ENCODE measurements at places on chromosomes 1 and 21.

- peak; percentile 35 for DNase-seq
Observed at GRCh38 chr1:212162635-212163034, 122.6 kb upstream of the PPP2R5A start.

- DNase-seq, result no peak
Observed at GRCh38 chr1:232600424-232601258, 29.3 kb downstream of the SIPA1L2 start.

GRCh38 chr1:68293122-68293521 is 60.8 kb upstream of the WLS start:
- no peak for DNase-seq

DNA sequence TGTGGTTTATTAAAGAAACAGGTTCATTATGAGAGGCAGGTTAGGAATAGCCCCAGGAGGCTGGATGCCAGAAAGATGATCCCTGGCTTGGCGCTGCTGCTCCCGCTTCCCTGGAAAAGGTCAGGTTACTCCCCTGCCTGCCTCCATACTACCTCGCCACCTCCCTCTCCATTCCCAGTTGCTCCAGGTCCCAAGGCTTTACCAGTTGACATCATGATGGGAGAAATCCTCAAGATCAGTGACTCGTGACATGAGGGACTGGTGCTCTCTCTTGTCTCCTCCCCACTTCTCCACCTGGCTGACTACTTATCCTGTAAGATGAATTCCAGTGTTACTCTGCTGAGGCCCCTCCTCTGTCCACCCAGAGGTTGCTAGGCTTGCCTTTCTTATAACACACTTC is 19.7 kb downstream of the VASH2 start:
- DNase-seq, result no peak

DNA sequence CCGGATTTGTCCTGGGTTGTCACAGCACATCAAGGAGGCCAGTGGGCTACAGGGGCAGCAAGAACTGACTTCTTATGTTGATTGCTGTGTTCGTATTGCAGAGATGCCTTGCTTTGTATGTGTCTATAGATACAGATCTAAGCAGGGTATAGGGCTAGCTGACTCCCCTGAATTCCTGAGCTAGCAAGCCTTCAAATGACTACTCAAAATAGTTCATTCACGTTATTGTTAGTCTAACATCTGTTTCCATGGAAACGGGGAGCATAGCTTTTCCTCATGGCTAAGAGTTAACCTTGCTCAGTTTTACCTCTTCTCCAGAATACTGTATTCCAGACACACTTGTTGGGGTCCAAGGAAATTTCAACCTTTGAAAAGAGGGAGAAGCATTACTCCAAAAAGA is 24.1 kb downstream of the TRIM45 start:
- DNase-seq, result no peak

DNA sequence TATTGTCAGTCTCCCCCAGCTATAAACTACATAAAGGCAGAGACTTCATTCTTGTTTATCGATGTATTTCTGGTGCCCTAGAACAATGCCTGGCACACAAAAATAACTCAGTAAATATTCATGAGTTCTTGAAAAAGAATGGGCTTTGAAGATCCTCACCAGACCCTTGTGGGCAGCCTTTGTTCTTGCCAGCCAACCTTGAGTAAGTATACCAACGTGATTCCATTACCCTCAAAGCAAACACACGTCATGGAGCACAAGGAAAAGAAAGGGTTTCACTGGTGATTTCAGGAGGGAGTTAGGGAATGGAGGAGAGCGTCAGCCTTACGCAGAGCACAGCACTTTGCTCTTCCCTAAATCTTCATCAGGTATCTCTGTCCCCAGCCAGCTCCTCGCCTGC is 29.4 kb downstream of the NMNAT2 start:
- DNase-seq, result no peak

DNA sequence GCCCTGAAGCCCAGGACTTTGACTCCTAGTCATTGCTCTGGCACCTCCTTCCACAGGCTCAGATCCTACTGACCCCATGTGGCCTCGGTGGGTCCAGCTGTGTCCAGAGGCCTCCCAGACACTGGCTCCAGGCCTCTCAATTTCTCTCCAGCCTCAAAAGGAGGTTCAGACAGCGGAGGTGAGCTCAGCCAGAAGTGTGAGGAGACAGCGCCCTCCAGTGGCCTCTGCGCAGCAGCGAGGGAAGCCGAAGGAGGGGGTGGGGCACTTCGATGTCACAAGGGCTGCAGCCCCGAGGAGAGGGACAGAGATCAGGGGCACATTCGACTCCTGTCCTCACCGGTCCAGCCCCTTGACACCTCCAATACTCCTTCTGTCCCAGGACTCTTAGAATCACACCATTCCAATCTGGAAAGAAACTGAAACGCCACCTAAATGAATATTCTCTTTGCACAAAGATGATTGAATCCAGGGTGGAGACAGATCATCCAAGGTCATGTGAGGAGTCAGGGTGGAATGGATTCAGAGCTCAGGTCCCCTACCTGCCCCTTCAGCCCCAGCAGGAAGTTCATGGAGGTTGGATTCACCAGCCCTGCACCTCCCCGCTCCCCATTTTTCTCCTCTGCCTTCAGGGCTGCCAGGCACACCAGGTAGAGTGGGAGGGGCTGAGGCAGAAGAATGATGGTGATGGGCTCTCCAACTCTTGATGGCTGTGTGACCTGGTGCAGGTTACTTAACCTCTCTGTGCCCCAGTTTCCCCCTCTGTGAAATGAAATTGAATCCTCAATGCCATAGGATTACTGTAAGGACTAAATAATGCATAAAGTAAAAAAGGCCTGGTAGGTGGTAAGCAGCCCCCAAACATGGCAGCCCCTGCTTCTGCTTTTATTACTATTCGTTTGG is 34.8 kb upstream of the ZBTB40 start:
- DNase-seq, result peak; percentile 39

GRCh38 chr1:71046891-71047634 is 553 bp downstream of the PTGER3 start:
- peak; percentile 55 for DNase-seq

GRCh38 chr21:34782506-34783360 is 113.9 kb downstream of the CLIC6 start:
- no peak for DNase-seq

DNA sequence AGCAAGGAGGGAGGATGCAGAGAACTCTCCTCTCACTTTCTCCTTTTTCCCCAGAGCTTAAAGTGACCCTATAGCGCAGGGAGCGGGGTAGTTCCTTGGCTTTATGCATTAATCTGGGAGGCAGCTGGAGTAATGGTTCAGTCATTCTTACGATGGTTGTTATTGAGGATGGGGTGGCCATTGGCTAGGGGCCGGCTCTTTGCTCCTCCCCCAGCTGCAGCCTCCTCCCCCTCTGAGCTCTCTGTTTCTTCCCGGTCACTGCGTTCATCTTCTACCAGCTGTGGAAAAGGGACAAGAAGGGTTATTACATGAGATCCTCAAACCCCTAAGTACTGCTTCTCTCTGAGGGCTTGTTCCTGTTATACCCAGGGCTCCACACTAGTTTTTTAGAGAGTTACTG is 8.6 kb downstream of the CERS2 start:
- no peak for DNase-seq

GRCh38 chr1:71267220-71267619 is 186.4 kb upstream of the ZRANB2 start:
- no peak for DNase-seq

DNA sequence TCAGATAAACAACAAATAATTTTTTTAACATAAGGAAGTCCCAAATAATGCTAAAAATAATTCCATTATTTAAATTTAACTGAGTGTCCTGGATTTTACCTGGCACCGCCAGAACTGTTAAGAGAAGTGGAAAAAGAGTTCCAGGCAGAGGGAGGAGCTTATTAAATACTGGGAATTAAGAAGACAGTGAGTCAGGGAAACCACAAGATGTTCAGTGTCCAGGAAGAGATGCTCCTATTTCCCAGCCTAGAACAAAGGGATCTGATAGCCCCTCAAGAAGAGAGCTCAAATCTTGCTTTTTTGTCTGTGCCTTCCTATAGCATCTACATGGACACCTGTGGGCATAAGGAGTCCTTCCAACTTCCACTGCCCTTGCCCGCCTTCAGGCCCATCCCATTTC is 85.9 kb downstream of the PGM1 start:
- no peak for DNase-seq

- DNase-seq, result no peak
Observed at GRCh38 chr1:155141749-155142148, 1.4 kb upstream of the DPM3 start.

- DNase-seq, result no peak
Observed at GRCh38 chr21:42393443-42393950, 2.4 kb downstream of the TMPRSS3 start.

- no peak for DNase-seq
Observed at GRCh38 chr1:32012709-32013385, 821 bp upstream of the KHDRBS1 start.

DNA sequence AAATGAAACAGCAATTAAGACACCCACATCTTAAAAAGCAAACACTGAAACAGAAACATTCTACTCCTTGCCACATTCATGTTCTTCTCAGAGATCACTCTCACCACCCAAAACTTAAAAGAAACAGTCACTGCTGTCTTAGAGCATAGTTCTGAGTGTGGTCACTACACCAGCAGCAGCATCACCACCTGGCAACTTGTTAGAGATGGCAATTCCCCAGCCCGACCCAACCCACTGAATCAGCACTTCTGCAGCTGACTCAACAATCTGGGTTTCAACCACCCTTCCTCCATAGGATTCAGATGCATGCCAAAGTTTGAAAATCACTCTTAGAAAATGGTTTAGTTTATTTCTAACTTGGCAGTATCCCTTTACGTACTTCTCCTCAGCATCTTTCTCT is 126.1 kb downstream of the CDC42BPA start:
- DNase-seq, result peak; percentile 10

Measured in T1000 (cell line).